MCF 10A (cell line): ENCODE measurements at places on chromosomes 6 and 20.
A peak's percentile ranks its signal among the peaks of the same experiment; 100 is the strongest.

DNA sequence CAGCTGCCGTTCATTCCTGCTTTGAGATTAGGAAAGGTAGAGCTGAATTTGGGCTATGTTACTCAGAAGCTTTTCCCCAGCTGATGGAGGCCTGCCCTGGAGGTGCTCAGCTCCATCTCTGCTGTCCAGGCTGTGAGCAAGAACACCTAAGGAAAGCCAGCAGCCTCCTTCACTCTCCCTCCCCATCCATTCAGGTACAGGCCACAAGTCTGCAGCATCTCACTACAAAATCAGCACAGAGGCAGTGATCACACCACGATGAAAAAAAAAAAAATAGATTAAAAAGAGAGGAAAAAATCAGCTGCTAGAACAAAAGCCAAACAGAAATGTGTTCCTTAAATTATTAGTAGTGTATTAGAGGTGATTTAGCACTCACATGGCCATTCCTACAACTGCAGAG lies 515.0 kb downstream of the CDH26 start:
- no peak for DNase-seq

GRCh38 chr6:127884134-127884533 lies 16.7 kb downstream of the THEMIS start:
- no peak for DNase-seq

DNA sequence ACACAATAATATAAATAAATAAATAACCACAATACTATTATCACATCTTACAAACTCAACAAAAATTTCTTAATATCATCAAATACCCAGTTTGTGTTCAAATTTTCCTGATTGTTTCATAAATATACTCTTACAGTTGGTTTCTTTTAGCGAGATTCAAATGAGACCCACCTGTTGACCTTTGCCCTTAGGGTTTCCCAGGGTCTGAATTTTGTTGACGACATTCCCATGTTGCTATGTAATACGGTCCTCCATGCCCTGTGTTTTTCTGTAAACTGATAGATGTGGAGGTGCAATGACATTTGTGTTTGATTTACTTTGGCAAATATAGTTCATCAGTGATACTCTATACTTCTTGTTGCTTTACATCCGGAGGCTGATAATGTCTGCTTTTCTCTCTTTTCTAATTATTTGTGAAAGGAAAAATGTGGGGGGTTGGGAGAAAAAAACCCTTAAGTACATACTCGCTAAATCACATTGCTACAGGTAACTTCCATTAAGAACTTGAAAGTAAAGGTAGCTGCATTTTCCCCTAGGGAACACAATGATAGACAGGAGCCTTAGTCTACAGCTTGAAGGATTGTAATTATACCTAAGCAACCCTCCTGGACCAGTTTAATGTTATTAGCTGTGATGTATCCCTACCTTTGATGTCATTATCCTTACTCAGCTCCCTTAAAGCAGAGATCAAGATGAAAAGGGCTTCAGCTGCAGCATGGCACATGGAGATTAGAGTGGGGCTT lies 6.6 kb downstream of the MOG start:
- DNase-seq, result no peak

GRCh38 chr6:83352424-83353061 lies 78.3 kb downstream of the ME1 start:
- DNase-seq, result no peak

DNA sequence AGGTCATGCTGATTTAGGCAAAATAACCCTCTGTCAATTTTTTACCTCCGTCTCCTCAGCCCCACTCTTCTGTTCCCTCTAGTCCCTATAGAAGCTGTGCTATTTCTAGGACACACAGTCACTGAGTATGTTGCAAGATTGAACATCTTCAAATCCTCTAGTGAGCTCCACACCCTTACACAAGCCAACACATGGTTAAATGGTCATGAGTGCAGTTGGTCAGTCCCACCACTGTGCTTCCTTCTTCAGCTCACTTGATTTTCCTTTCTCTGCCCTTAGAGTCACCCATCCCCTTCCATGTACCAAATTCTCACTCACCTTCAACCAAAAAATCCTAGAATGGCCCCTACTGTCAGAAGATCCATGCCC lies 48.2 kb upstream of the F13A1 start:
- no peak for DNase-seq

- peak; percentile 56 for DNase-seq
Measured at GRCh38 chr20:53162251-53162835, 190.2 kb downstream of the TSHZ2 start.

- DNase-seq, result no peak
Measured at GRCh38 chr6:128179876-128180438, 279.1 kb upstream of the THEMIS start.

- no peak for DNase-seq
Measured at GRCh38 chr20:19621072-19621471, 137.0 kb upstream of the RIN2 start.

GRCh38 chr20:32333988-32334885 lies 23.9 kb upstream of the ASXL1 start:
- DNase-seq, result peak; percentile 56

GRCh38 chr20:47762699-47763268 lies 22.5 kb downstream of the SULF2 start:
- DNase-seq, result no peak

DNA sequence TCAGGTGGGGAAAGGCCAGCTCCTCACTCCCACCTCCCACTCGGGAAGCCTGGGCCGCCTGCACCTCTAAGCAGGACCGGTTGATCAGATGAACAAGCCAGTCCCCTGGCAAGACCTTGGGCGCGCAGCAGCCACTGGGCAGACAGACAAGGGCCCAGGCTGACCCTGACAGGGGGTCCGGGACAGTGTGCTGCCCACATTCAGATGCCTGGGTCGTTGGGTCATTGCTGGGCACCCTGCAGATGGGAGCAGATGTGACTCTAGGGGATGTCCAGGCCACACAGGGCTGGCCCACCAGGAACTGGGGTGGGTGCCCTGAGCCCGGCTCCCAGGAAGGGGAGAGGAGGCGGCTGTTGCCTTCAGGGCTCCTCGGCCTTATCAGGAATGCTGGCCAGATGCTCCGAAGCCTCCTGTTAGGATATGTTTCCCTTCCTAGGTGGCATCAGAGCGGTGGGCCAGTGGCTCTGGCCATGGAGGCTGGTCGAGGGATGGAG lies 17.3 kb upstream of the FRMD1 start:
- DNase-seq, result no peak

- no peak for DNase-seq
Measured at GRCh38 chr6:26232940-26233648, 131.9 kb upstream of the BTN3A2 start.

DNA sequence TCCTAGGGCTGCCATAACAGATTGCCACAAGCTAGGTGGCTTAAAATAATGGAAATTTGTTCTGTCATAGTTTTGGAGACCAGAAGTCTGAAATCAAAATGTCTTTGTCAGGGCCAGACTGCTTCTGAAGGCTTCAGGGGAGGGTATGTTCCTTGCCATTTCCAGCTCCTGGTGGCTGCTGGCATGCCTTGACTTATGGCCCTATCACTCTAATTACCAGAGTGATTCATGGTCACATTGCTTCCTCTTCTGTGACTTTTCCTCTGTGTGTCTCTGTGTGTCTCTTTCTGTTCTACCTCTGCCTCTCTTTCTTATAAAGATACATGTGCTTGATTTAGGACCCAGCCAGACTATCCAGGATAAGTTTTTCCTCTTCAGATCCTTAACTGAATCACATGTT lies 635.2 kb upstream of the IMPG1 start:
- no peak for DNase-seq

DNA sequence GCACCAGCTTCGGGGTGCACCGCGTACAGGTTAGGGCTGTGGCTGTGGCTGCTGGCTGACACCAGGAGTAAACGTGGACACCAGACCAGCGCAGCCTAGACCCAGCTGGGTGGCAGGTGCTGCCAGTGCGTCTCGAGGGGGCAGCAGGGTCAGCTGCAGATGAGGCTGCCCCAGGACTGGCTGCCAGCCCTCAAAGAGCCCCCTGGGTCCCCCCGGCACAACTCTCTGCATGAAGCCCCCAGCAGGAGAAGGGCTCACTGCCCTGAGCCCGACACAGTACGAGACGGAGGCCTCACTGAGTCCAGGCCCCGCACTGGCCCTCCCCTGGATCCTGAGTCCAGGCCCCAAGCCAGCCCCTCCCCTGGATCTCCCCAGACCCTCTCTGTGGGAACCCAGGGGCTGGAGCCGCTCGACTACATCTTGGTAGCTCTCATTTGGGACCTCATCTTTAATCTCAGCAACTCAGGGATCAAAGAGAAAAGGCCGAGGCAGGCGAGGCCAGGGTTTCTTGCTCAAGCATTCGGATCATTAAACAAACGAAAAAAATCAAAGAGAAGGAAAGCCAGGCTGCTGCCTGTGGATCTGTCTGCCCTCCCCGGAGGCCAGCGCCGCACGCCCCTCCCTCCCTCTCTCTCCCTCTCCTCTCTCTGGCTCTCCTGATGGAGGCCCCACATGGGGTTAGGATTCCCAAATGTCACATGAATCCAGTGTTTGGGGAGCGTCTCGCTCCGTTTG lies 7.0 kb upstream of the NKAIN4 start:
- no peak for DNase-seq

GRCh38 chr20:9392892-9393857 lies 121.2 kb upstream of the LAMP5 start:
- DNase-seq, result peak; percentile 76

GRCh38 chr20:17992224-17992637 lies 23.4 kb downstream of the MGME1 start:
- no peak for DNase-seq

DNA sequence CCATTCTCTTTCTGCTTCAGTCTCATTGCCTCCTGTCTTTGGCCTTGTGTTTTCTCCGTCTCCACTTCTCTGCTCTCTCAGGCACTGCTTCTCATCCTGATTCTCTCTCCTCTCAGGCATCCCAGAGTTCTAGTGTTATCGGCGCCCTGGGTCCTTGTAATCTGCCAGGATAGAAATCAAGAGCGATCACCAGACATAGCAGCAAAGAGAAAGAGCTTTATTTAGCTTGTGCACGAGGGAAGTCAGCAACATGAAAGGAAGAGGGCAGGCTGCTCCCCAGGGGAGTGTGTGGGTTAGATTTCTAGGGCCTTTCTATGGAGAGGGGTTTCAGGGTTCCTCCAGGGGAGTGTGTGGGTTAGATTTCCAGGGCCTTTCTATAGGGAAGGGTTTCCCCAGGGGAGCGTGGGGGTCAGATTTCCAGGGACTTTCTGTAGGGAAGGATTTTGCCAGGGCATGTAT lies 32.5 kb downstream of the SUN5 start:
- no peak for DNase-seq

- peak; percentile 32 for DNase-seq
Measured at GRCh38 chr20:4156411-4156810, 141.1 kb upstream of the RNF24 start.

GRCh38 chr6:157227202-157228166 lies 95.8 kb downstream of the TMEM242 start:
- no peak for DNase-seq

DNA sequence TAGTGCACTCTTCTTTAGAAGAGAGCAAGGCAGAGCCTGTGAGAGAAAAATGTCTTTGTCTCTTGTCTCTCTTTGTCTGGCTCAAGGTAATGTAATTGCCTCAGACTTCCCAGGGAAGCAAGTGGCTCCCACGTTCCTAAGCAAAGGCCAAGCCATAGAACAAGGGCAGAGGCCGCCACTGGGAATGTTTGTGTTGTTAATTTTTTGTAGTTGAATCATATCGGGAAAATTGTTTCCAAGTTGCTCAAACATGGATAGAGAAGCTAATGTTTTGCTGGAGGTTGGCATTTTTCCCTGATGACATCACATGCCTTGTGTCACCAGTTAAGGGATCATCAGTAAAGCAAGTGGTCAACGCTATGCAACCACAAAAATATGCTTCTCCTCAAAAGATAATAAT lies 211.5 kb upstream of the FOXA2 start:
- peak; percentile 93 for DNase-seq

DNA sequence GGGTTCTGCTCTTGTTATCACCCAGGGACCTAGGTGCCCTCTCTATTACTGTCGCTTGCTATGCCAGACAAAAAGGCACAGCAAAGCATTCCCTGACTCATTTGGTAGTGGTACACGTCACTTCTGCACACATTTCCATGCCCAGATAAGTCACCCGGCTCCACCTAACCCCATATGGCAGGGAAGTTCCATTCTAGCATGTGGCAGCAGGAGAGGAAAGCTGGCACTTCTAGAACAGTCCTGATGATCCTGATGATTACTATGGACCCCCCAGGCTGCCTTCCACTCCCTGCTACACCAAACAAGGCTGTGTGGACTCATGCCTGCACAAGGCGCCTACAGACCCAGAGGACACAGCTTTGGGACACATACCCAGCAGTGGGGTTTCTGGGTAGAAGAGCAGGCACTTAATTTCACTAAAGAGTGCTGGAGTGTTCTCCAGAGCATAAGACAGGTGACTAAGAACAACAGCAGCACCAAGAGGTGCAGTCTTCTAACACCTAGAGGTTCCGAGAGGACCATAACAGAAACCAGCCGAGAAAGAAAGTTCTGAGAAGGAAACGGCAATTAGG lies 53.5 kb upstream of the NELFCD start:
- no peak for DNase-seq

DNA sequence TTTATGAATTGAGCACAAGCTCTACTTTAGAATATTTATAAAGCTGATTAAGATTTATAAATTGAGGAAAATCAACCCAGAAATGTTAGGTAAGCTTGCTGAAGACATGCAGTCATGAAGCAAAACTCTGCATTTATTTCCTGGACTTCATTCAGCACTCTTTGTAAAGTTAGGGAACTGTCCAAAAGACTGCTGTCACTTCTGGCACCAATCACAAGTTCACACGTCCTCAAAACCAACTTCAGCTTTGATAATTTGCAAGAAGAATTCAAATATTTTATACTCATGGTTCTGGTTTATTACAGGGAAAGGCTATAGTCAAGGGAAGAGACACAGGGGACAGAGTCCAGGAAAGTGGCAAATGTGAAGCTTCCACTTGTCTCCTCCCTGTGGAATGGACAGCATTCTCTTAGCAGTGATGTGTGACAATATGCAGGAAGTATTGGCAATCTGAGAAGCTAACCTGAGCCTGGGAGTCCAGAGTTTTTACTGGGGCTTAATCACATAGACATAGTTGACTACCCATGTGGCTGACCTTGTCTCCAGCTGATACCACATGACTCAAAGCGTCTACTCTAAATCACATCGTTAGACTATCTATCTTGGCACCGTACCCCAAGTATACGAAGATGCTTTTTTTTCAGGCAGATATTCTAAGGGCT lies 85.4 kb downstream of the PPP1R14C start:
- DNase-seq, result no peak

DNA sequence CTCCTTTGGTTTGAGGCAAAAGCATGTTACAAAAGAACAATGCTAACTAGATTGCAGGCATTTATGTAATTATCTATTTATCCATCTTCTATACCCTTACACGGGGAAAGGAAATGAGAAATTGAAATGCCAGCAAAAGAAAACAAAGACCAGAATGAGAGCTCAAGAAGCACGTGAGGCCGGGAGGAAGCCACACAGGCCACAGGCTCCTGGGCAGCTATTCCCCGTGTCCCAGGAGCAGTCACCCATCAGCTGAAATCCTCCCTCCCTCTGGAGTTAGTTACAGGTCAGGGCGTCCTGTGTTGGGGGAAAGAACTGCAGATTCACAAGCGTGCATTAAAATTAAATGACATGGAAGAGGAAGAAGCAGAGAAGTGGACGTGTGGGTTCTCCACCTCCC lies 64.7 kb upstream of the RPS6KA2 start:
- DNase-seq, result no peak

DNA sequence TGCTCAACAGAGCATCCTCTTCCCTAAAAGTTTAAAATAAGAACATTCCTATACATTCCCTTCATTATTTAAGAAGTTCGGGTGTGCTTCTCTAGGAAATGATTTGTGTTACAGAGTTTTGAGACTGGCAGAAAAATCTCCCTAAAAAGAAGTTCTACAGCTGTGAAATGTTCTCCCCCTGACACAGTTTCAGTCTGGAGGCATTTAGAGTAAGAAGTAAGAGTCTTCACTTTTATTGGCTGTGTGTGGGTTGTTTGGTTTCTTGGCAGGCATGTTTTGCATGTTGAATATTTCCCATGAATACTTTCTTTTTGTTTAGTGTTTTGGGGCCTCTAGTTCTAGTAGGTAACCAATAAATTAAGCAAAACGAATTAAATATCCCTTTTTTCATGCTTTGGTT lies 195.9 kb downstream of the TENT5A start:
- no peak for DNase-seq
